Activated T-helper 17 cell treated with anti-CD3 and anti-CD28 coated beads, Interleukin-2, amount 50 U/mL, for 72 hours (primary cell): ENCODE measurements at places on chromosomes 4 and X. TPM values are rescaled to one million over a fixed set of nuclear protein-coding genes. Genes with fewer than 3 reads are reported as not detected.
A peak's percentile ranks its signal among the peaks of the same experiment; 100 is the strongest.

The CDS1 gene
- 0.16 TPM for total RNA-seq

The BEX3 gene
- total RNA-seq, result 3.5 TPM

The IL2 gene
- 1.6 TPM for total RNA-seq

The WFS1 gene
- total RNA-seq, result 1.1 TPM

DNA sequence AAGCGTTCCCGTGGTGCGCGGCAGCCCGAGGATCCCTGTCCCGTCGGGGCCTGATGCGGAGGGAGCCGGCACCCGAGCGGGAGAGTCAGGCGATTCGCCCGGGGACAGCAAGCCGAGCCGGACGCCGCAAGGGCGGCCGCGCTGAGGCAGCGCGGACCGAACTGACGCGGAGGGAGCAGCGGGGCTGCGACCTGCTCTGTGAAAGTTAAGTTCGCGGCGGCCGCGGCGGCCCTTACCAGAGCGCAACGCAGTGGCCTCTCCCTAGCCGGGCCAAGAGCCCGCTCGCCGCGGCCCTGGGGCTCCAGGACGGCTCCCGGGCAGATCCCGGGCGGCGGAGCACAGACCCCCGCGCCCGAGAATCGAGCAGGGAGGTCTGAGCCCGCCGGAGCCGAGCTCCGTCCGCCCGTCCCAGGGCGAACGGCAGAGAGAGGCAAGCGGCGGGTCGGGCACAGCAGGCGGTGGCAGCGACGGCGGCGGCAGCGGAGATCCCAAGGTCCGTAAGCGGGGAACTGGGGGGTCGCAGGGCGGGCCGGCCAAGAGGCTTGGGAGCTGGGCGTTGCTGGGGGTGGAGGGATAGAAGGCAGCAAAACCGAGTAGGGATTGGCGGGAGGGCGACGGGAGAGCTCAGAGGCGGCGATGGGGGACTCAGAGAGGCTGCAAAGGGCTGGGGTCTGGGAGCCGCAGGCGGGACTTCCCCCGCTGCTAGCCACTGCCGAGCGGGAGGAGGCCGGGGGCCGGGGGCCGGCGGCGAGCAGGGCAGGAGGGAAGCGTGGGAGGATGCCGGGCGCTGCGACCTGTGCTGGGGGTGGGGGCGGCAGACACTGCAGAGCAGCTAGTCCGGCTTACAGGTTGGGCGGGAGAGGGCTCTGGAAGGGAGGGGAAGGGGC, 1.0 kb downstream of the GPR50 start:
- ATAC-seq, result no peak

DNA sequence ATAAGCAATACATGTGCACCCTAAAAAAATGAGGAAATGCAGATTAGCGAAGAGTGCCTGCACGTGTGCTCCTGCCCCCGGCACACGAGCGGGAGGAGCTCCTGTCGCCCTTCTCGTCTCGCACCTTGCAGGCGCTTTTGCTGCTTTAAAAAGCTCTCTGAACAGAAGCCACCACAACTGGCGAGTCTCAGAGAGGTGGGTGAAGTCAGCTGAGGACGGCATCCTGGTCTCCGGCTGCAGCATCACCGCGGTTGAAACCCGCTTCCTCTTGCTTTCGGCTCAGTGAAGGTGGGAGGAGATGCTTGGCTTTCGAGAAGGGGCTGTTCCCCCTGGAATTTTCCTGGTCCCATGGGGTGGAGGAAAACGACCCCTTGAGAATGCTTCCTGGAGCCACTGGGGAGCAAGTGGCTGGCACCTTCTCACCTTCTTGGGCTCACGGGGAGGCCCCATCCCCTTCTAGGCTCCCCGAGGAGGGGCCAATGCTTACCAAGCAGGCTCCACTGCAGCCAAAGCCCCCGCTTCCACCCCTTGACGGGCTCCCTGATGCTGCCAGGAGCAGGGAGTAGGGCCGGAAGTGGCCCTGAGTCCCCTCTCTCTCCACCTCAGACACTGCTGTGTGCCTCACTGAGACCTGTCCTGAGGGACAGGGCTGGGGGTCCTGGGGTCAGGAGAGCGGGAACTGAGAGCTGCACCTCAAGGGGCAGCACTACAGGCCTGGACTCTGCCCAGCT, 29.2 kb upstream of the MXD4 start:
- ATAC-seq, result peak; percentile 91

GRCh38 chr4:173291899-173292298, 42.3 kb downstream of the HMGB2 start:
- no peak for ATAC-seq

DNA sequence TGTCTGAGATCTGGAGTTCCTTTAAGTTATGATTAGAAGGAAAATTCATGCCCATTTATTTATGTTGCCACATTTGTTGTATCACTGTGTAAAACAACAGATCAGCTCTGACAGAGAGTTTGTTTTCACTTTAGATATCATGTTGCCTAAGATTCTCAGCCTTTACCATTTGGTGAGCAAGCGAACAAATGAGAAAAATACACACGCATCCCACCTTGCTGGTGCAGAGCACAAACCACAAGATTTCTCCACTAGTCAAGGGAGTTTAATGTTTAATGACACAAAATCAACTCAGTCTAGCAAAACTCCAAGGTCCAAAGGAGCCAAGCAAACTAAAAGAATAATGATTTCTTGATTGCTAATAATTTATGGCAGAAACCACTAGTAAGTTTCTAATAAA, 27.7 kb downstream of the FGF5 start:
- ATAC-seq, result no peak

GRCh38 chrX:41688156-41688555, 617 bp upstream of the GPR34 start:
- ATAC-seq, result no peak
